ENCODE measurements at places on chromosomes 1 and 21.
A peak's percentile ranks its signal among the peaks of the same experiment; 100 is the strongest.

- DNase-seq: no peak
These were observed 65.2 kb upstream of the SPAG17 start for GRCh38 chr1:118250232-118250631.

DNA sequence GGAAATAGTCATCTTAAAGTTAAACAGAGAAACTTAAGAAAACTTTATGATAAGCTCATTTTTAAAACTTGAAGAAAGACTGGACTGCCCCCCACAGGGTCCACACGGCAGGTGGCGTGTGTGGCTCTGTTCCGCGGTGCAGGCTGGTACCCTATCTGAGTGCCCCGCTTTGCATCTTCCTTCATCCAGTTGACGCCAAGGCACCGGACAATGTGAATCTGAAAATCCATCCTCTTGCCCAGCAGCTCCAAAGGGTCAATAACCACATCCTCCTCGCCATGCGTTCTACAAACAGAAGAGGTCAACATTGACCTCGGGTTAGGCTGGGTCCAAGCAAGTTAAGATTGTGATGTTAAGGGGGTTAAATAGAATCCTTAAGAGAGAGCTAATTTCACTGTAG, 54.5 kb downstream of the SCCPDH start:
- no peak for DNase-seq

GRCh38 chr1:98991127-98992012, 13.3 kb downstream of the PLPPR5 start:
- no peak for DNase-seq

DNA sequence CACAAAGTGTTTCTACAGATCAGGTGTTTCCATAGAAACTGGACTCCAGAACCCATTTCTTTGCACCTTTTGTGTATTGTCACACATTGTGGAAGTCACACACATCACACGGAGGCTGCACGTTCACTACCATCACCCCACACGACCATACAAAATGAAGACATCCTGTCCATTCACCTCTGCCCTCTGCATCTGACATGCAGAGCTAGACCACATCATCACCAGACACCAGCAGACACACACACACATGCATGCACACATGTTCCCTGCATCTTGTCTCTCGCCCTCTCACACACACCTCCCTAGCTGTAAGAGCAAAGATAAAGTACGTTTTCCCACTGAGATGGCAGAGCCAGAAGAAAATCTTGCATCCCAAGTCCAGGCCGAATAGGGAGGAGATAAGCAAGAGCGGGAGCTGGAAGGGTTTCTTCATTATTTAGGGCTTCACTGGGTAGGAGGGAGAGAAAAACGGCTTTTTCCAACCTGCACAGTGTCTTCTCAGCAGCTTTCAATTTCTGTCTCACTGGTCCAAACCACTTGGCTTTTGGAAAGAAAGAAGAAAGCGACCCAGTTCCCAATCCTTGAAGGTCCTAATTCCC, 709 bp downstream of the PRELP start:
- DNase-seq: no peak

- no peak for DNase-seq
These were observed 176.5 kb upstream of the RUNX1 start for GRCh38 chr21:35225573-35225972.

DNA sequence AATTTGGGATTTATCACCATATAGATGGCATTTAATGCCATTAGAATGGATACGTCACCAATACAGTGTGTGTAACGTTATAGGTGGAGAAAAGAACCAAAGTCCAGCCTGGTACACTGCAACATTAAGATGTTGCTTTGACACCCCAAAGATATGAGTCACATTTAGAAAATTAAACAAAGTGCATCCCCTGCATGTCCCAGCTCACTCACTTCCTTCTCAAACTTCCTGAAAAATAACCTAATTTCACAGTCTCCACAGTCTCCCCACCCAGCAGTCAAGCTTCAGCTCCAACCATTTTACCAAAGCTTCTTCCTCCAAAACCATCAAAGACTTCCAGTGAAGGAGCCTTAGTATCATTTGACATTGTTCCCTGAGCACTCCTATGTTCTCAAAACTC, 111.9 kb downstream of the OMA1 start:
- DNase-seq: no peak

DNA sequence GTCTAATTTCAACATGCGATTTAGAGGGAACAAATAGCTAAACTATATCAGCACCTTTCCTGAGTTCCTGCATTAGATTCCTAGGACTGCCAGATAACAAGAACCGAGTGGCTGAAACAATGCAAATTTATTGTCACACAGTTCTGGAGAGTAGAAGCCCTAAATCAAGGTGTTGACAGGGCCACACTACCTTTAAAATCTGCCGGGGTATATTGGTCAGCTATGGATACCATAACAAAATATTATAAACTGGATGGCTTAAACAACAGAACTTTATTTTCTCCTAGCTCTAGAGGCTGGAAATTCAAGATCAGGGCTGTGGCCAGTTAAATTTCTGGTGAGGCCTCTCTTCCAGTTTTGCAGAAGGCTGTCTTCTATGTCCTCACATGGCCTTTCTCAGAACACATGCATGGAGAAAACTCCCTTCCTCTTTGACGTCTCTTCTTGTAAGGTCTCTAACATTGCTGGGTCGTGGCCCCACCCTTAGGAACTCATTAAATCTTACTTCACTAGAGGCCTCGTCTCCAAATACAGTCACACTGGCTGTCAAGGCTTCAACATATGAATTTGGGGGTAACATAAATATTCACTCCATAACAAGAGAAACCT, 144.3 kb downstream of the FCRL5 start:
- DNase-seq: no peak

GRCh38 chr1:24425441-24425840, 9.8 kb downstream of the NIPAL3 start:
- DNase-seq: no peak

DNA sequence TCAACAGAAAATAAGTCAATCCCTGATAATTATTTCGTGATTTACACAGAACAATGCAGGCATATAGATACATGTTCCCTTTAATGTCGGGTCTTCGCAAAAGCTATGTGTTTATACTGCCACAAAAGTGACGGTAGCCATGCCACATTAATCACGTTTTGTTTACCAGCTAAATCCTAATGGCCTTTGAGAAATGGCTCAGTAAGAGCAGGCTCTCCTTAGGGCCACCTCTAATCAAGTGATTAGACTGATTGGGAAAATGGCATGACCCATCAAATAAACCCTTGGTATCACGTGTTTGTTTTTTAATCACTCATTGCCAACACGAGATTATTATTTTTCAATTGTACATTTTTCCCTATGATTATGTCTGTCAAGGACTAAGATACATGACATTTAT, 102.0 kb upstream of the USP25 start:
- no peak for DNase-seq

DNA sequence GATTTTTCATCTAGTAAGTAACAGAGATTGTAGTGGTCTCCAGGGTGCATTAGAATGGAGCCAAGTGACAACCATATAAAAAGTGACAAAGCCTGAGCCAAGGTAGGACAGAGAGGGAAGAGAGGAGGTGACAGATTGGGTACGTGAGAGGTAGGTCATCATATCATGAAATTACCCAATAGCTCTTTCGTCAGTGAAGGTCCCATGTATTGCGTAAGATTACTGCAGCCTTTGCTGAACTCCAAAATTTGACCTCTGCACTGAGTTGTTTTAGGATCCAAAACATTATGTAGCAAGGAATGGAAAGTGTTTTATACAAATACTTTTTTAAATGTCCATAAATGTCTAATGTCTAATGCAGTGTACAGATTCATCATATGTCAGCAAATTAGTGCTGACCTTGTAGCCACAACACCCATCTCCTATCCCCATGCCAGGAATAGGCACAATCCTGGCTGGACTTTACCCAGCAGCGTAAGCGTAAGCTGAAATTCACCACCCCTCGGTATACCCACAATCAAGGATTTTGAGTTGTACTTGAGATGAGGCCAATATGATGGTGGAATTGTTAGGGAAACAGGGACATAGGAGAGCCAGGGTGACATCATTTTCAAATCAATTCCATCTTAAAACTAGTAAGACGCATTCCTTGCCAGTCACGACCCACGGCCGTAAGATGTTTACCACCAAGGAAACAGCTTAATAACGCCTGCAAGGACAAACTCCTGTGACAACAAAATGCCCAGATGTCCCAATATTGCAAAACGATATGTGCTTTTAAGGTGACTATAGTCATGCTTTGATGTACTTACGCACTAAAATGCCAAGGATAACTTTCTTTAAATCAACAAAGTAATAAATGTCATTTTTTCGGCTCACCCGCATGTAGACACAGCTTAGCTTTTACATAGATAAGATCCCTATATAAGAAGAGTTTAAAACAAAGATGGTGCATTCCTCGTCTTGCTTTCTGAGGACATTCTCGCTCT, 38.1 kb upstream of the GREM2 start:
- no peak for DNase-seq

GRCh38 chr1:223011505-223011856, 131.6 kb downstream of the TLR5 start:
- DNase-seq: no peak

DNA sequence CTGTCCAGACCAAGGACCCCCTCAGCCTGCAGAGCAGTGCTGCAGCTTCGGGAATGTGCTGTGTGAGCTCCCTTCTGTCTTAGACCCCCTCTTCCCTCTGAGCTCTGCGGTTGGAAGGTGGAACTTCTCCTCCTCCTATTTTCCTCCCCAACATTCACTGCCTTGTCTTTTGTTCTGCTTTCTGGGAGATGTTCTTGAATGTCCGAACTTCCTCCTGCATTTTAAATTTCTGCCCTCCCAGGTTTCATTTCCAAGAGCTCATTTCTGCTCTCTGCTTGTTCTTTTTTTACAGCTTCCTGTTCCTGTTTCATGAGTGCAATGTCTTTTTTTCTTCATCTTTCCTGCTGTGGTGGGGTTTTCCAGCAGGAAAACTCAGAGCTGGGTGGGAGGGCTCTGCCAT, 29.3 kb downstream of the RRP1 start:
- DNase-seq: no peak

DNA sequence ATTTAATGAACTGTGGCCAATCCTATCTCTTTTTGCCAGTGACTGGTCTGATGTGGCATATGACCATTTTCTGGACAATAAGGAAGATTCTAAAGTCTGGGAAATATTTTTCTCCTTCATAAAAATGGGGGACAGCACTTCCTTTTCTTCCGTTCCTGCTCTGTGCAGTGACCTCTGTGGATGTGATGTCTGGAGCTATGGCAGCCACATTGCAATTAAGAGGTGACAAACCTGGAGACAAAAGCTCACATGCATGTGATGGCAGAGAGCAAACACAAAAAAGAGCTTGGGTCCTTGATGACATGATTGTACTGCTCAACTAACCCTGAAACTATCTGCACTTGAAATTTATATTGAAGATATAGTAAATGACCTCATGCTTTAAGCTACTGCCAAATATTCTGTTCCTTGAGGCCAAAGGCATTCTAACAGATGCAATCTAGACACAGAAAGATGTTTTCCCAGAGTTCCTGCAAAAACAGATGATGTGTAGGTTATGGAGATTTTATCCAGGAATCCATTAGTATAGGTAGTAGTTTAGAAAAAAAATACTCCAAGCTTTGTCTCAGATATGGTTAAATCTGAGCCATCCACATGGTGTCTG, 2.2 kb upstream of the MAGI3 start:
- DNase-seq: no peak

GRCh38 chr1:206588492-206588891, 23.8 kb downstream of the EIF2D start:
- no peak for DNase-seq

GRCh38 chr21:36554411-36555157, 74.7 kb upstream of the CLDN14 start:
- no peak for DNase-seq

GRCh38 chr1:237817277-237817676, 73.4 kb downstream of the ZP4 start:
- no peak for DNase-seq

GRCh38 chr1:36835017-36835695, 199.2 kb downstream of the GRIK3 start:
- DNase-seq: no peak

- DNase-seq: no peak
These were observed 27.4 kb upstream of the HP1BP3 start for GRCh38 chr1:20814534-20814871.

- DNase-seq: peak; percentile 77
These were observed 21.9 kb upstream of the IVNS1ABP start for GRCh38 chr1:185338719-185339622.

DNA sequence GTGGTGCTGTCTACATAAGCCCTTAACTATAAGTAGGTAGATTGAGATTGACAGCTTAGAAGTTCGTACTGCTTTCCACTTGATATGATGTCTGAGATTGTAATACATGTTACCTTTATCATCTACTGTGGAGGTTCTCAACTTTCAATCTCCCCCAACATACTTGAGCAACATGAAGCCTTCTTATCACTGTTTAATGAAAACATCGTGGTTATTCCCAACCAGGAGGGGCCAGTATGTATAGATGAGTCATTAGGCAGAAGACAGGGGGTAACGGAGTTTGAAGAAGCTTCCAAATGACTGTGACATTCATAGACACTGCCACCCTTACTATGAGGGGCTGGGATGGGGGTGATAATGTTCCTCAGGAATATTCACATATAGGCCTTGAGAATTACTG, 36.0 kb downstream of the CENPF start:
- DNase-seq: no peak

DNA sequence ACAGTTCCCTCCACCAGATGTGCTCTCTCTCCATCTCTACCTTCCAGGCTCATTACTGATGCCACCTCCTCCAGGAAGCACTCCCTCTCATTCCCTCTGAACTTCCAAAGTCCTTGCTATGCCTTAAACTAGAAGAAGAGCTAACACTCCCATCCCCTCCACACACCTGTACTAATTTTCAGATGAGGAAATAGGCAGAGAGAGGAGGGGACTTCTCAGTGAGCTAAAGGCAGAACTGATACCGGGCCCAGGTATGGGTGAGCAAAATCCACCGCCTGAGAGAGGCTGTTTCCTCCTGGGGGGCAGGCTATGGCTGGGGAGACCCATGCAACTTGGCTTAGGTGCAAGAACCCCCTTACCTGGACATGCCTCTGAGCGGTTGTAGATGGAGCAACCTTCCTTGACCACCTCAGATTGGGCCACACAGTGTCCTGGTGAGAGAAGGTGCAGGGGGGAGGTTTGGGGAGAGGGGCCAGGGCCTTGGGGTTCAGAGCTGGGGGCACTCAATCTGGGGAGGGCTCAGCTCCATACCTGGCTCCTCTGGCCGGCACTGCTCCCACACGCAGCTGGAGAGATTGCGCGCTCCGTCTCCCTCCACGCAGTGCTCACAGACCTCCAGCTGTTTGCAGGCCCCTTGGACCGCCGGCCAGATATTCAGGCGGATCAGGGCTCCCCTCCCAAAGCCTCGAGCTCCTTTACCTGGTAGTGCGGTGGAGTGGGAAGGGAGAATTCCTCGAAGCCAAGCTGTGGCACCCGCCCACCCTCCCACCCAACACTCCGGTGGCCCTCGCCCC, 967 bp downstream of the CD164L2 start:
- DNase-seq: no peak

DNA sequence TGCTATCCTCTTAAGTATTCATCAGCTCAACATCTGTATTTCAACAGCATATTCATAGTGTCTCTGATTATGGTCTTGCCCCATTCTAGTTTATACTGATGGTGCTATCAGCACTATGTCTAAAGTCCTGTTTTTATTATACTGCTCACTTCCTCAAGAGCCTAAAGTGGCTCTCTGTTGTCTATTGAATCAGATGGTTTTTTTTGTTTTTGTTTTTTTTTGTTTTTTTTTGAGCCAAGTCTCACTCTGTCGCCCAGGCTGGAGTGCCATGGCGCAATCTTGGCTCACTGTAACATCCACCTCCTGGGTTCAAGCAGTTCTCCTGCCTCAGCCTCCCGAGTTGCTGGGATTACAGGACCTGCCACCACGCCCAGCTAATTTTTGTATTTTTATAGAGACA, 6.1 kb downstream of the STX12 start:
- no peak for DNase-seq
